GM13976 (cell line): ENCODE measurements at places on chromosomes 2 and 18.
A peak's percentile ranks its signal among the peaks of the same experiment; 100 is the strongest.

- DNase-seq: no peak
Measured at GRCh38 chr2:204583773-204584172, 38.5 kb downstream of the PARD3B start.

- DNase-seq: no peak
Measured at GRCh38 chr18:41266616-41267015, 688.4 kb upstream of the PIK3C3 start.

- DNase-seq: no peak
Measured at GRCh38 chr2:30737326-30737610, 70.0 kb downstream of the CAPN13 start.

- DNase-seq: no peak
Measured at GRCh38 chr2:74625658-74626425, 22.3 kb downstream of the M1AP start.

DNA sequence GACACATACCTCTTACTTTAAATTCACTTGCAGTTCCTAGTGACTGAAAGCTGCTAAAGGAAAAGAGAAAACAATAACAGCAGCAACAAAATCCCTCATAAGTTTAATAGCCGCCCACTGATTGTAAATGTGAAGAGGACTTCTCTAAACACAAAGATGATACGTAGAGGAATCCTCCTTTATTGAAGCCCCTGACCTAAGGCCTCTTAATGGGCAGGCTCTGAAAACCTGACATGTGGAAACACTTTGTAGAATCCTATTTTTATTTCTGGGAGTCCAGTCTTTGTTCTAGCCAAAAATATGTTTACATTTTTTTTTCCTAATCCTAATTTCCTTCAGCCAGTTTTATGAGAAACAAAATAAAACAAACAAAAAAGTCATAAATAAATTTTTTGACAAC lies 1277.7 kb upstream of the CELF4 start:
- no peak for DNase-seq

DNA sequence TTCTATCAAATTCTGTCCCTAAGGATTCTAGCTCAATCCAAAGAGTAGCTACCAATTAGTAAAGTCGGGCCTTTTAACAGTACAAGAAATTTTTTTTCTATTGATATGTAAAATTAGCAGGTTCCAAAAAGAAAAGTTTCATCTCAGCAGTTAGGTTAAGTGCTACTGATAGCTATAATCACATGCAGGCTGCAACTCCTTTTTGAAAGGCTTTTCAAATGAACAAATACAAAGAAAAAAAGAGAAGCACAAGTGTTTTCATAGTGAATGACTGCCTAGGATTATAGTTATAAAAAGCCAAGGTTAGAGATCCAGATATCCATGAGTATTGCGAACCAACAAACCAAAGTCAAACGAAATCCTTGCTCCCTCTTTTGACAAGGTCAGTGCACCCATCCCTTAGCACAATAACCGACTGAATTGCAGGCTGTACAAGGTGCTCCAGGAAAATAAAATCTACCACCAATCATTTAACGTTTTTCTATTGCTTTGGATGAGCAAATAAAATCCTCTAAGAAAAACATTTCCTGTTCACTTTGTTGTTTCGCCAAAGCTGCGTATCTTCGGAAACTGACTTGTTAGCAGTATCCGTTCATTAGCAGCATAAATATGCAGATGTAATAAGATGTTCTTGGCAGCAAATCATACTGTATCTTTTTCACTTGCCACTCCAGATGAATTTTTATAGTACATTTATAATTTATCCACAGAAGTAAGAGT lies 100.2 kb downstream of the SRBD1 start:
- no peak for DNase-seq

- no peak for DNase-seq
Measured at GRCh38 chr2:10329880-10330699, 27.4 kb downstream of the HPCAL1 start.

- DNase-seq: peak; percentile 61
Measured at GRCh38 chr2:70161069-70161534, 29.7 kb downstream of the C2orf42 start.

- no peak for DNase-seq
Measured at GRCh38 chr18:48814490-48815178, 136.1 kb downstream of the SMAD7 start.

DNA sequence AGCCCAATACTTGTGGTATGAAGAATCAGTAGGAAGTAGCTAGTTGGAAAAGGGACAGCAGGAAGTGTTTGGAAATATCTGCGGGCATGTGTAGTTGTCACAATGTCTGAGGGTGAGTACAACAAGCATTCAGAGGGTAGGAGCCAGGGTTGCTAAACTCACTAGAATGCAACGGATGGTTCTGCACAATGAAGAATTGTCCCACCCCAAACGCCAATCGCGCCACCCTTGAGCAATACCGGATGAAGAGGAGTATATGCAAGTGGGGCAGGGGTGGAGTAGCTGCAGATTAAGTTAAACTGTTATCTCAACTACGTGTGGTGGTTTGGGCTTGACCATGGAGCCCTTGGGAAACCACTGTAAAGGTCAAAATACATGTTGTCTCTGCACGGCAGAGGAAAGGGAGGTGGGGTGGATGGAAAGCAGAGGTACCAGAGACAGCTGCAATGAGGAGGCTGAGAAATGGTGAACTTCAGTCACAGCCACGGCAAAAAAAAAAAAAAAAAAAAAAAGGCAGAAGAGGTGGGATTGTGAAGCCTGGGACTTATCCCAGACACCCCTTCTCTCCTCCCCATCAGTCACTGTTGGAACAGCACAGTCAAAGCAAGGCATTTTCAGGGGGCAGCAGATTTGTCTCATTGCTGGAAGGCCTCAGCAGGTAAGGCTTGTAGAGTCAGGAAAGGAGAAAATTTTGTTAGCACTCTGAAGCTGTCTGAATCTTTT lies 5.2 kb downstream of the CCL20 start:
- no peak for DNase-seq

DNA sequence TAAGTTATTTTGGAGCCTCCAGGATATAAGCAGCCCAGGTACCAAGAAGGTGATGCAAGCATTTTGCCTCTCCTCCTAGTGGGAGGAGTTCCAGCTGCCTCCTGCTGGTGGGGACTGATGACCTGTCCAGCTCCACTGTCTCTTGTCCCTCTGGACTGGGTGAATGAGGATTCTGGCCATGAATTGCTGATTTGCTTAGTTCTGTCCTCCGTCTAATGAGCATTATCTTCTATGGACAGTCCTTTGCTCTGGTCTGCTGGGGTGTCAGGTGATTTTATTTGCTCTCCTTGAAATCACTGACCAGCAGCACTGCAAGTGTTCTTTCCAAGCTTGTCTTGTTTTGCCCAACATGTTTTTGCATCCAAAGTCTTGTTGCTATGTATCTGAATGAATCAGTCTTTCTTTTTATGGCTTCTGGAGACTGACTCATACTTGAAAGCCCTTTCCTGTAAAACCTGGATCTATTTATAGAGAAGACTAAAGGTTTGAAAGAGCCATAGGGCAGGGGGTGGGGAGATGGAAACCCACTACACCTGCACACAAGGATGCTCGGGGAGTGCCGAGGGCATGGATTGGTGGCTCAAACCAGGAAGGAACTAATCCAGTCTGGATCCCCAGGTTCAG lies 40.5 kb upstream of the EFHD1 start:
- no peak for DNase-seq
